Uterus (tissue), 4 donors: ENCODE measurements at places on chromosomes 7 and 10. TPM values are rescaled to one million over a fixed set of nuclear protein-coding genes. Genes with fewer than 3 reads are reported as not detected.

DNA sequence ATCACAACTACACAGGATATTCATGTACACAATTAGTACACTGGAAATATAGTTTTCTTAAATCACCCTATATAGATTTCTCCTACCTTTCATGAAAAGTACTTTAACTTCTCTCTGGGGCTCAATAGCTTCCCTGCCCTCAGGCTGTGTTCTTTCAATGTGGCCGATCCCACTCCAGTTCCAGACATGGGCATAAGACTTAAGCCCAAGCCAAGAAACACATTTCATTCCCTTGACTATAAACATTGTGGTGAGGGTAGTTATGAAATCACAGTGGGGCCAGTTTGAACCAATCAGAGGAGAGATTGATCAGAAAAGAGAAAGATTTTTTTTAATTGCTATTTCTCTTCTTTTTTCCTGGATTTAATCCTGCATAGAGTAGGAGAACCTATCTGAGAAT is 904.6 kb upstream of the SORCS1 start:
- no peak for DNase-seq

- DNase-seq, result no peak
These were observed 161.1 kb downstream of the RPS24 start for GRCh38 chr10:78194539-78195402.

GRCh38 chr10:34193931-34194626 is 621.0 kb downstream of the PARD3 start:
- no peak for DNase-seq

GRCh38 chr7:8201846-8202441 is 60.0 kb downstream of the ICA1 start:
- DNase-seq, result no peak

GRCh38 chr7:96075510-96076349 is 246.2 kb downstream of the SLC25A13 start:
- peak; percentile 41 for DNase-seq

DNA sequence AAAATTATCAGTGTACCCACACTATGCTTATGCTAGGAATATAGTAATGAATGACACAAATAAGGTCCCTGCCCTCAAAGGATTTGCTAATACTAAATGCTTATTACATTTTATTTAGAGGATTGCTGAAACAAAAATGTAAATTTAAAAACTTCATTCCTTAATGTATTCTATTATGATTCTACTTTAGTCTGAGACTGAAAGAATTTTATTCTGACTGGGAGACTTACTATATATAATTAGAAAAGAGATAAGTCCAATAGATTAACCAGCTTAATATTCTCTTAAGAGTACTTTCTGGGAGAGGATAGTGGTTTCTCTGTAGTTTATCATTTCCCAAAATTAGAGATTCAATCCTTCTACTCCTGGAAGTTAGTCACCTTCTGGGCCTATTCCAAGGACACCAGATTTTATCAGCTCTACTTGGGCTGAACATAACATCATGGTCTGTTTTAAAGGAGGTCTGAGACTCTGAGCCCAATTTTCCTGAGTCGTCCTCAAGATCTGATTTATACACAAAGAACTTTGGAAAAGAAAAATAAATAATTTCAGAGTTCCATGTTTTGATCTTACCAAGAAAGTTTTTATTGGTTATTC is 41.1 kb downstream of the ASZ1 start:
- DNase-seq, result no peak

- DNase-seq, result no peak
These were observed 17.9 kb downstream of the ANKRD22 start for GRCh38 chr10:88833723-88834122.

DNA sequence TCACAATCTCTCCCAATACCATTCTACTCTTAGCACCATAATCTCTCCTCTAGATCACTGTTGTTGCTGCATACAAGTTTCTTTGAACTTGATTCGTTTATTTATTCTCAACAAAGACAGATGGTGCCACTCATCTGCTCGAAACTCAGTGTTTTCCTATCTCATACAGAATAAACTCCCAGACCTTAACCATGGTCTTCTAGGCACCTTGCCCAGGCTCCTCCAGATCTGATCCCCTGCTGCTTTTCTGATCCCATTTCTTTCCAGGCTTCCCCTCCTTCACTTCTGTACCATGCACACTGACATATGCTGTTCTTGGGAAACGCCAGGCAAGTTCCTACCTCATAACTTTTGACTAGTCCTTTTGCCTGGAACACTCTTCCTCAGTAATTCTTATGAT is 645.7 kb downstream of the DNAJB9 start:
- DNase-seq, result no peak

- no peak for DNase-seq
These were observed 540.1 kb downstream of the PTPRN2 start for GRCh38 chr7:158047391-158048059.

- peak; percentile 52 for DNase-seq
These were observed 145.1 kb downstream of the PLXNA4 start for GRCh38 chr7:132430861-132431822.

GRCh38 chr7:4681886-4682620 is at the start of gene FOXK1:
Gene FOXK1, plus strand, starts transcription at chr7:4682295. Its CDS starts 14 bp downstream, at chr7:4682309.
- peak; percentile 78 for DNase-seq

DNA sequence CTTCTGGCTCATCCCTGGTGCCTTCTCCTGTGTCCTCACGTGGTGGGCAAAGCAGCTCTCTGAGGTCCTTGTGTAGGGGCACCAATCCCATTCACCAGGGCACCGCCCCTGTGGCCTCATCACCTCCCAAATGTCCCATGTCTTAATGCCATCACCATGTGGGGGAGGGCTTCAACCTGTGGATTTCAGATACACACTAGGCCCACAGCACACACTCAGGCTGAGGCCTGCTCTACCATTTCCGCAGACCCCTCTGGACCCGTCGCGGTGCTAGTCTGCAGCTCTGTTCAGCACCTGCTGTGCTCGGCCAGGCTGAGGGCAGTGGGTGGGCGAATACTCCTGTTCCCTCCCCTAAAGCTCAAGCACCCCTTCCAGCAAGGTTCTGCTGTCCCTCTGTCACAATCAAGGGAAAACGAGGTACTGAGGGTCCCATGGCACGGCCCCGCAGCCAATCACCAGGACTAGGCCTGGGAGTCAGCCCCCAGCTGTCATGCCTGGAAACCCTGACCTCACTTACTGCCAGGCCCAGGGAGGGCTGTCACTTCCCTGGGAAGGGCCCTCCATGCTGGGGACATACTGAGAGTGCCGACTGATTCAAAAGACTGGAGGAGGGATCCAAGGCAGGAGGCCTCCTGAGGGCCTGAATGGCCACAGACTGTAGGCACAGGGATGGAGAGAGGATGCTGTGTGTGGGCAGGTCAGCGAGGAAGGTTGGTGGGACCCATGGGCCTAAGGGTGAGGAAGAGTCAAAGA is 123.8 kb upstream of the RET start:
- no peak for DNase-seq

- no peak for DNase-seq
These were observed 182.6 kb downstream of the REEP3 start for GRCh38 chr10:63703740-63704345.

- no peak for DNase-seq
These were observed 7.6 kb downstream of the NFKB2 start for GRCh38 chr10:102403115-102403514.

DNA sequence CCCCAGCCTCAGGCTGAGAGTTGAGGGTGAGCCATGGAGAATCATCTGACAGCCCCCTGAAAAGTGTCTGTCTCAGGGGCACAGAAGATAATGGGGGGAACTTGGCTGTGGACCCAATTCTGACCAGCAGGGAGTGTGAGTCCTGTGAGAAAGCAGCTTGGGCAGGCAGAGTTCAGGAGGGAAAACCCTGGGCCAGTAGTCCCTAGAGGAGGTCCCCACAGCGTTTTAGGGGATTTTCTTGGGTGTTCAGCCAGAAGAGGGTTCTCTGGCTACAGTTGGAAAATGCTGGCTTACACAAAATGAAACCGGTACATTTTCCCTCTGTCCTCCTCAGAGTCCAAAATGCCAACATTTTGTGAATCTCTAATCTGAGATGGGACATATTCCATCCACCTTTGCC is 35.8 kb upstream of the TRIM8 start:
- DNase-seq, result no peak

- DNase-seq, result no peak
These were observed 350.1 kb upstream of the AOAH start for GRCh38 chr7:37074370-37074769.

DNA sequence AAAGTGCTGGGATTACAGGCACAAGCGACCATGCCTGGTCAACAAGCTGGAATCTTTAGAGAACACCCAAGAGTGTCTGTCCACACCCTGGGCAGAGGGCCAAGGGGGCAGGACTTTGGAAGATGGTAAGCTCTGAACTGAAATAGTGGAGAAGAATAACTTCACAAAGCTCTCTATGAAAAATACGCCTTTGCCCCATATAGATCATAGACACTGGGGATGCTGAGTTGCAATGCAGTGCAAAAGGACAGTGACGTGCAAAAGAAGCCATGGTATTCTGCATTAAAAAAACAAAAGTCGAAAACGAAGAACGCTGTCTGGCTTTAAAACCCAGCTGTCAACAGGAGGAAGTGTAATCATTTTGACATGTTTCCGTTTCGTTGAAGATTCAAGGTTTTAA is 353.6 kb downstream of the CALN1 start:
- no peak for DNase-seq

DNA sequence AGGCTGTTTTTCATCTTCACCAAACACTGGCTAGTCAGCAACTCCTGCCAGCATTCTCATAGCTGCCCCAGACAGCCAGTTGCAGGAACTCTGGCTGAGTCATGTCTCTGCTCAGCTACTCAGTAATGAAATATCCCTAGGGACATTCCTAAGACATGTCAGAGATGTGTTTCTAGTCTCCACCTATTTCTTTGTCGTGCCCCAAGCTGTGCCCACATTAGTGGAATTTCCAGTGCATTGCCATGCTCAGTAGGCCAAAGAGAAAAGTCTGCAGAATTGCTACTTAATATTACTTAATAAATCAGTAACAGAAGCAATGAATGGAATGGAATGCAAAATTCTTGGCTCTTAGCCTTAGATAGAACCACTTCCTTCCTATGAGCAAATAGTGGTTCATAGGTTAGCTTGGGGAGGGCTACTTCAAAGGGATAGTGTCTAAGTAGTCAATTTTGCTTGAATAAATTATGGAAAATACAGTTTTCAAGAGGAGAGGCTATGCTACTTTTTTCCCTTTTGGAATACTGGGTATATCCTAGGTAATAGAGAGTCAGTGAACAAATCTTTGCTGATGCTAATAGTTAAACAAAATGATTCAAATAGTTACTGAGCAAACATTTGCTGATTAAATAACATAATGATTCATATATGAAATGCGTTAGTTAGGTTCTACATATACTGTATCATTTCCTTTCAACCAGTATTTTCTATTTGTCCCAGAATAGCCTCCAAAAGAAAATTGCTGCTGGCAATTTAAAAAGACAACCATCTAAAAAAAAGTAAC is 23.6 kb upstream of the SEMA3C start:
- peak; percentile 34 for DNase-seq

DNA sequence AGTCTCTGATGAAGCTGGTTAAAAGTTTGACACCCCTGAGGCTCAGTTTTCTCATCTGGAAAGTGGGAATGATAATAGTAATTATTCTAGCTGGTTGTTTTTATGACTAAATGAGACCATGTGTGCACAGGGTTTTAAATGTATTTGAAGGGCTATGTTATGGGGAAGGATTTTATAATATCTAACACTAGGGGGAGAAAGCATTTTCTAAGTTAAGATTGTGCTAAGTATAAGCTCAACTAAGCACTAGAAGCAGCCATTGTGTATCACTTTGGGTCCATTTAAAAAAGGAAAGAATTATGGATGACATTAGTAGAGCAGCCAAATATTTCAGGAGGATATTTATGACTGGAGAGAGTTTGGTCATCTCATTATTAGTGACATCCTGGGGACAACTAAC is 49.5 kb upstream of the CREB5 start:
- no peak for DNase-seq

- no peak for DNase-seq
These were observed 10.2 kb downstream of the CLIP2 start for GRCh38 chr7:74299401-74299800.

- DNase-seq, result no peak
These were observed 56.7 kb downstream of the GPAM start for GRCh38 chr10:112126901-112127300.

GRCh38 chr10:102781090-102781920 is 37.6 kb downstream of the WBP1L start:
- DNase-seq, result no peak

DNA sequence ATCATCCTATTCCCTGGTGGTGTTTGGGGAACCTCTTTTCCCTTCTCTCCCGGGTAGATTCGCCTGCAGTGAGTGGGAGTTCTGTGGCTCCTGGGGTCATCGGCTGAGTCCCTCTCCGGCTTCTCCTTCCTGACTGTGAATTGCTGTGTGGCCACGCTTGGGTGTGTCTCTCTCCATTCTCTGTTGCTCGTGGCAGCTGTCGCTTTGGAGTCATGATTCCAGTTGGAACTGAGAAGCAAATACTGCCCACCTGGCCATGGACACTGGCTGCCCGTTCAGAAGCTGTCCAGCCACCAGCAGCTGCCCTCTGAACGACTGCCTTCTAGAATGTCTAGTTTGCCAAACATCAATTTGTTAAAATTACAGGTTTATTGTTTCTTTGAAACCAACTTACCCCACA is 23.1 kb upstream of the PITRM1 start:
- no peak for DNase-seq

DNA sequence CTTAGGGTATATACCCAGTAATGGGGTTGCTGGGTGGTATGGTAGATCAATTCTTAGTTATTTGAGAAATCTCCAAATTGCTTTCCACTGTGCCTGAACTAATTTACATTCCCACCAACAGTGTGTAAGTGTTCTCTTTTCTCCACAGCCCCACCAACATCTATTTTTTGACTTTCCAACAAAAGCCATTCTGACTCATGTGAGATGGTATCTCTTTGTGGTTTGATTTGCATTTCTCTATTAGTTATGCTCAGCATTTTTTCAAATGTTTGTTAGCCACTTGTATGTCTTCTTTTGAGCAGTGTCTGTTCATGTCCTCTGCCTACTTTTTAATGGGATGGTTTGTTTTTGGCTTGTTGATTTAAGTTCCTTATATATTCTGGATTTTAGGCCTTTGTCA is 66.4 kb downstream of the MGAM2 start:
- DNase-seq, result no peak

ABCB1 gene
- 7.9 TPM for total RNA-seq

COL26A1 gene
- 0.30 TPM for total RNA-seq

IFIT1 gene
- 13.5 TPM for total RNA-seq

IDI2 gene
- not detected for total RNA-seq

FAM25A gene
- not detected for total RNA-seq

PRLHR gene
- 1.8 TPM for total RNA-seq

MYO1G gene
- total RNA-seq, result 0.59 TPM

IMMP2L gene
- 69.1 TPM for total RNA-seq
